WTC11 (cell line): ENCODE measurements at places on chromosomes 16 and 17. TPM values are rescaled to one million over a fixed set of nuclear protein-coding genes. Genes with fewer than 3 reads are reported as not detected.

The NACA2 gene
- total RNA-seq: not detected in 3 replicates

The LONP2 gene
- 28.4 to 32.4 TPM (median 30.9 TPM) in 3 replicates for total RNA-seq

The ENPP7 gene
- 0.11 TPM in 1 of 3 replicates, not detected in the others for total RNA-seq

DNA sequence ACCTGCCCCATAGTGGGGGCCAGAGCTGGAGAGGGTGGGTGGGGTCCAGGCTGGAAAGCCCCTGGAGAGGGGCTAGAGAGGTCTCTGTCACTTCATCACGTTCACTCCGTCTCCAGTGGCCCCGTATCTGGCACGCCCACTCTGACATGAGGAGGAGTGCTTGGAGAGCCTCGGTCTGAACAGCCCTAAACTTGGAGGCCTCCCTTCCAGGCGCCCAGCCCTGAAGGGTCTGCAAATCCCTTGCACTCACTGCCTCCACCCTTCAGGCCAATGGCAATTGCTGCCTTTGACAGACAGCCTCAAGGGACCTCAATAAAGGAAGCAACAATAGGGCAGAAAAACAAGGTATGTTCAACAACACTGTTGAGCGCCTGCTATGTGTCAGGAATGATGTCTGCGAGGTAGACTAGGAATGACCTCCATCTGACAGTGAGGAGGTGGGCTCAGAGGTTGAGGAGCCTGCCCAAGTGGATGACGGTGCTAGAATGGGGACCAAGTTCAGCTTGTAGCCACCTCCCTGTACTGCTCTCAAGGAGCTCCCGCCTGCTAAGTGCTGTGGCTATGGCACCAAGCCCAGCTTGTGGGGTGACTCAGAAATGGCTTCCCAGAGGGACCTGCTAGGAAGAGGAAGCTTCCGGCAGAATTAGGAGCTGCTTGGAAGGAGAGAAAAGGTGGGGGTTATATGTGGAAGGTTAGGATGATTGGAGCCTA lies 2.9 kb upstream of the EPX start:
- DNase-seq: no peak

DNA sequence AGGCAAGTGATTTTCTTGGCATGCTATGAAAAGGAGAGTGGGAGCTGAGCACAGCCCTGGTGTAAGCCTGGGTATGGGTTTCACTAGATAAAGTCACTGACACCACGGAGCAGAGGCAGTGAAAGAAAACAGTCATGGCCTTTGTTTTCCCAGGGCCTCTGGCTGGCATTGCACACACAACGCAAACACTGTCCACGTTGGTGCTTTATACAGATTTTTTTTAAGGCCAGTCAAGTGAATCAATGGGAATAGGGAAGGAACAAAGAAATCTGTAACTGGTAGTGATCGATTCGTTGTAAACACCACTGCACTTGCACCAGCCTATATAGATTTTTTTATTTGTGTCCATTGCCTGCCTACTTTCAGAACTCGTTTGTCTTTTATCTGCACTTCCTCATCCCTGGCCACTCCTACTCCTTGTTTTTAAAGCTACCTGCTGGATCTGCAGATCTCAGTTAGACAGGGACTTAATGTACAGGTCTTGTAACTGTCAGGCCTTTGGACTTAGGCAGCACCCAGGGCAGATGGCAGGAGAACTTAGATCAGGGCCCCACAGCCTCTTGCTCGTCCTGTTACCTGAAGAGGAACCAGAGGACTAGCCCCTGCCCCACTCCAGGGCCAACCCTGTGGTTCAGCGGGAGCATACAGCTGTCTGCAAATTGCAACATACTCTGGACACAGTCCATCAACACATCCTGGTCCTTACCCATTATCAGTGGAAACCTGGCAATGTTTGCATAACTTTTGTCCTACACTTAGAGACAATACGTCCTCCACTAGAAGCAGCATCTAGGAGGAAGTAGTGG lies 10.6 kb upstream of the TMIGD1 start:
- no peak for DNase-seq

DNA sequence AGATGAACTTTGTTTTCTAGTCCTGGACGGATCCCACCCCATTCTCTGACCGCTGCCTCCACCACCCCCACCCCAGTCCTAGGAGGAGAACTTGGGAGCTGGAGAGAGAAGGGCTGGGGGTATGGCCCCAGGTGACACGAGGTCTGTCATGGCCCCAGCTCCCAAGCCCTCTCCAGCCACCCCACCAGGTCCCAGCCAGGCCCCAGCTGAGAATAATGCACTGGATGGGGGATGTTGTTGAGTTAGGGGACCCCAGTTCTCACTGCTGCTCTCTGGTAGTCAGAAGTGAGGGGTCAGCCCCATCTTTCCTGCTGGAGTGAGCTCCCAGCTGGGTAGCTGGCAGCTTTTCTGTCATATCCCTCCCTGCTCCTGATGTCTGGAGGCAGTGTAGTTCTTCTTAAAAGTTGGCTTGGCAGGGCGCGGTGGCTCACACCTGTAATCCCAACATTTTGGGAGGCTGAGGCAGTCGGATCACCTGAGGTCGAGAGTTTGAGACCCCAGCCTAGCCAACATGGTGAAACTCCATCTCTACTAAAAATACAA lies 4.6 kb upstream of the COL1A1 start:
- DNase-seq: no peak

DNA sequence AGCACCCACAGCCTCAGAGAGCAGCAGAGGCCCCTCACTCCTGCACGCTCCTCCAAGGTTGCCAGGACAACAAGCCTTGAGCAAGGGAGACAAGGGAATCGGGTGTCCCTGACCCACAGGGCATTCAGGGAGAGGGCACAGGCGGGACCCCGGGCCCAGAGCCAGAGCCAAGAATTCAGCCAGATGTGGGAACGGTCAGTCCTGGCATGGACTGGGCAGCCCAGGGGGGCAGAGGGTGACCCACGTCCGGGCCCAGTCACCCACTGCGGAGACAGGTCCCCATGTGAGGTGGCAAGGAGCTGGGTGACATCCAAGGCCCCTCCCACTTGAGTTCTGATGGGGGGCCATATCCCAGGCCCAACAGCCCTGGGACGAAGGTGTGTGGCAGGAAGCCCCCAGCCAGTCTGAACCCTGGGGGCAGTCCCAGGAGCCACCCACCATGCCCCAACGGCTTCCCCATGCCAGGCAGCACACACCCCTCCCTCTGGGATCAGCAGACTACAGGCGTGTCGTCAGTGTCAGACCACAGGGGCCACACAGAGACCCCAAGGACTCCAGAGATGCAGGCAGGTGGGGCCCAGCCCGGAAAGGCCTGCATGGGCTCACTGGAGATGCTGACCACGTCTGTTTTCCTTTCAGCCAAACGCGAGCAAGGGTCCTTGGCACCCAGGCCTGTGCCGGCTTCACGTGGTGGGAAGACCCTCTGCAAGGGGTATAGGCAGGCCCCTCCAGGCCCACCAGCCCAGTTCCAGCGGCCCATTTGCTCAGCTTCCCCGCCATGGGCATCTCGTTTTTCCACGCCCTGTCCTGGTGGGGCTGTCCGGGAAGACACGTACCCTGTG lies 23.0 kb downstream of the USP6 start:
- DNase-seq: no peak

DNA sequence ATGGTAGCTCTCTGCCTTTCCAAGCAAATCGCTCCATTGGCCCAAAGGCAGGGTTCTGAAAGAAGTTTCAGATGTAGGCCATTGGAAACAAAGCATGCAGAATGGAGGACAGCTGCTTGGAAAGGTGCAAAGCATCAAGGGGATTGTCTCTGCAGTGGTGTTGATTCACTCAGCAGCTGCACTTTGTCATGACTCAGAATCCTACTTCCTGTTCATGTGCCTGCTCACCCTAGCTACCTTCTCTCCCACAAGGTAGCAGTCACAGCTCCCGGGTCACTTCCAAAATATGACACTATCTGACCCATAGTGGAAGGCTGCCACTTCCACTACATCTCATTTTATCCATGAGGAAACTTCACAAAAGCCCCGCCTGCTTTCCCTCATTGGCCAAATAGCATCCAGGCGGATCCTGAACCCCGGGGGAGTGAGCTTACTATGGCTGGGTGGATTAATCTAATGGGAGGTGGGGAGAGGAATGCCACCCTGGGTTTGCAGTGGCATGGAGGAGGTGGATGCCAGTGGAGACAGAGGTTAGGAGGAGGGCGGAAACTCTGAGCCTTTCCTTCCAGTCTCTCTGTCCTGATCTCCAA lies 74.7 kb upstream of the NKD1 start:
- no peak for DNase-seq

DNA sequence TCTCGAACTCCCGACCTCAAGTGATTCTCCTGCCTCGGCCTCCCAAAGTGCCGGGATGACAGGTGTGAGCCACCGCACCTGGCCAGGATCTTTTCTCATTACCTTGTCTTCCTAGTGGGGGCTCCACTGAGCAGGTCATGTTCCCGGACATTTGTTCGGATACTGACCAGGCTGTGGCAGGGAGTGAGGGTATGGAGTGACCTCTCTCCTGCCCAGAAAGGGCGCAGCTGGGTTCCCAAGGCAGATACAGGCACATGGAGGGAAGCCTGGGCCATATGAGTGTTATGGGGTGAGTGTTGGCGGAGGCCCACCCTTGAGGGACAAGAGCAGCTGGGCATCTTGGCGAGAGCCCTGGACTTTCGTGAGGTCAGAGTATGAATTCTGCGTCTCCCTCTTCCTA lies 5.5 kb downstream of the SERPINF1 start:
- no peak for DNase-seq

DNA sequence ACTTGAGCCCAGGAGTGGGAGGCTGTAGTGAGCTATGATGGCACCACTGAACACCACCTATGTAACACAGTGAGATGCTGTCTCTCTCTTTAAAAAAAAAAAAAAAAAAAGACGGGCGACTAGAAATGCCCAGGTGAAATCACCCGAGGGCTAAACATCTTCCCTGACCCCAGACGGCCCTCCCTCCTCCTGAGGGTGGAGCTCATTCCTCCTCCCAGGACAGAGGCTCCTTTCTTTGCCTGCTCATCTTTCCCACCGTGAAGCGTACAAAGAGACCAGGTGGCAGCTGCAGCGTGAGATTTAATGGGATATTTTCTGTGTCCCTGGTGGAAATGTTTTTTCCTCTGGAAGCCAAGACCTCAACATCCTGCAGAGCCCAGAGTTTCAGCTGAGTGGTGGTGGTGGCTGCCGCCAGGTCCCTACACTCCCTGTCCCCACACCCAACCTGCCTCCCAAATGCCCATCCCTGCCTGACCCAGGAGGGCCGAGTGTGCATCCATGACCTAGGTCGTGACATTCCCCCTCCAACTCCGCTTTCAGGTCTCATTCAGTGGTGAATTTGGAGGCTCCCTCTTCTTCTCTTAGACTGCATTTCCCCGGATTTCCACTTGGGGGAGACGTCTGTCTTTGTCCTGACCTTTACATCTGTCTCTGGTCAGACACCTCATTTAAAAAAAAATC lies 14.4 kb upstream of the GPRC5B start:
- DNase-seq: peak; percentile 75

DNA sequence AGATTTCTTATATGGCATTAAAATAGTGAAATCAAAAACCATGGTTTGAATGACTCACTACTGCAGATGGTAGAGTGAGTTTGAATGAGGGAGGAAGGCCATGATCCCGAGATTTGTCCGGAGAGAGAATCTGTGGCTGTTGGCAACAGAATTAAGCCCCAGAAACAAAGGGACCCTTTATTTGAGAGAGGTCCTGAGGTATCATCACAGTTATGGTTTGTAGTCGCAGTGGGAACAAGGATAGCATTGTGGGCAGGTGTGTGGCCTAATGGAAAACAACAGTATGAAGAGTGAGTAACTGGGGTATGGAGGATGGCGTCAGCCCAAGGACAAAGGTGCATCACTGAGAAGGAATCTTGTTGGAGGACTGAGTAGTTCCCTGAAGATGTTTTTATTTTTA lies 8.5 kb upstream of the ZFP3 start:
- no peak for DNase-seq

- DNase-seq: no peak
Observed at GRCh38 chr17:75308732-75309629, 19.7 kb upstream of the SLC25A19 start.

DNA sequence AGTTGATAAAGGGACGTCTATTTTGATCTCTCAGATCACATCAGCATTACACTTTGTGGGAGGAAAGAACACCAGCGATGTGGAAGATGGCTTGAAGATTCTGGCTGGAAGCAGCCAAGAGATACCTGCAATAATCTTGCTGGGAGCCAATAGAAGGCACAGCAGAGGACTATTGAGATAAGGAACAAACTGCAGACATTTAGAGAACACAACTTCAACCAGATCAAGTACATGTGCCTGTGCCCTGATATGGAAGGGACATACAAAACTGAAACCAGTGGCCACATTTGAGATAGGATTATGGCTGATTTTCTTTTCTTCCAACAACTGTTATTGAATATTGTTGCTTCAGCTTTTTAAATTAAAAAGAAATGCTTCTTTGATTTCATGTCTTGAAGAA lies 18.6 kb upstream of the PSMD7 start:
- DNase-seq: no peak

GRCh38 chr16:677316-678190 lies 2.1 kb downstream of the RHBDL1 start:
- DNase-seq: peak; percentile 74

DNA sequence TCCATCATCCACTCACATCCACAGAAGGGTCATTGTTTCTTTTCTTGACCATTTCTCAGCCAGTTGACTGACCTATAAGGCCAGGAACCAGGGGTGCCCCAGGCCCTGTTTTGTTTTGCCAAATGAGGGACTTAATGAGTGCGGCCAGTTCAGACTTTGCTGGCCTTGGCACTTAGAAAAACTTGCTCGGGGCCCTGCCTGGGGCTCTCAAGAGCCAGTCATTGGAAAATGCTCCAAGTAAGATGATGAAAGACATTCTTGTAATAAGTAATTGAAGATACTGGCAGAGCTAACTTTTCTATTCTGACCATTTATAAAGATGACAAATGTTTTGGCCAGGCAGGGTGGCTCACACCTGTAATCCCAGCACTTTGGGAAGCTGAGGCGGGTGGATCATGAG lies 29.0 kb upstream of the CLEC18B start:
- no peak for DNase-seq

- DNase-seq: no peak
Observed at GRCh38 chr17:63317166-63317840, 128.8 kb downstream of the CYB561 start.

- DNase-seq: no peak
Observed at GRCh38 chr16:78415013-78415412, 315.6 kb downstream of the WWOX start.

GRCh38 chr16:21218153-21218552 lies 6.8 kb upstream of the ZP2 start:
- DNase-seq: no peak
